ENCODE measurements at places on chromosomes 13 and 19. TPM values are rescaled to one million over a fixed set of nuclear protein-coding genes. Genes with fewer than 3 reads are reported as not detected.

DNA sequence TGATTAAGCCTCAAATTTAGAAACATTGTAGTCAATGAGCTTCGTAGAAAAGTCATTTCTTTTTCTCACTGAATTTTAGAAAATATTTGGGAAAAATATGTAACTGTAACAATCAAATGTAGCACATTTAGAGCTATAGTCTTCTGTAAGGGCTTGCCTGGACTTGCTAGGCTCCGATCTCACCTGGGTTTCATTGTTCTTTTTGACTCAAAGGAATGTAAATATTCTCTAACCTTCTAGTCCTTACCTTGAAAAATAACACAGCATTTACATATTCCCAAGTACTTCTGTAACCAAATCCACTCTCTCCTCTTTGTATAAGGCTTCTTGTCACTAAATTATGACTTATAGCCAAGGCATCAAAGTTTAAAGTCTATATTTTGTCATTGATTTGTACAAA lies 2.9 kb upstream of the UFM1 start:
- no peak for DNase-seq

- DNase-seq = no peak
Measured at GRCh38 chr13:30881191-30881651, 24.9 kb upstream of the MEDAG start.

KIR2DL1 gene
- total RNA-seq = not detected

CLC gene
- total RNA-seq = not detected

DNA sequence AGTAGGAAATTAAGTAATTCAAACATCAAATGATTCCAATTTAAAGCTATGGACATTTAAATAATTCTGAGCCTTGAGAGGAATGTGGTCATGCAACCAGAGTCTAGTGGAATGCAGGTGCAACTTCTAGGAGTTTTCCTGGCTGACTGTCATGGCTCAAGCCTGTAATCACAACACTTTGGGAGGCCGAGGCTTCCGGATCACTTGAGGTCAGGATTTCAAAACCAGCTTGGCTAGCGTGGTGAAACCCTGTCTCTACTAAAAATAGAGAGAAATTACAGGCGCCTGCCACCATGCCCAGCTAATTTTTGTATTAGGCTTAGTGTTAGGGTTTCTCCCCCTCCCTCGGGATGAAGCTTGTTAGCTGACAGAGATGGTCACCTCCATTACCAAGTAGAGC lies 6.4 kb downstream of the ZNF808 start:
- DNase-seq = no peak

DNA sequence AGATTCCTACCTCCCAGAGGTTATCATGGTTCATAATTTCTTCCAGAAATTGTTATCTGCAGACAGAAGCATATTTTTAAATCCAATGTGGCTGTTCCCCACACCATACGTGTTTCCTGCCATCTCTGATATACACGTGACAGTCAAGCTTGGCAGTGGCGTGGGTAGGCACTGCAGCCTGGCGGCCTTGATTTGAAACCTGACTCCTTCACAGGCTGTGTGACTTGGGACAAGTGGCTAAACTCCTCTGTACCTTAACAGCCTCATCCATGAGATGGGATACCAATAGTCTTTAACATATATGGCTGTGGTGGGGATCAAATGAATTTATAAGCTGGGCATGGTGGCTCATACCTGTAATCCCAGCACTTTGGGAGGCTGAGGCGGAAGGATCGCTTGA lies 33.2 kb downstream of the DPF1 start:
- DNase-seq = no peak

DNA sequence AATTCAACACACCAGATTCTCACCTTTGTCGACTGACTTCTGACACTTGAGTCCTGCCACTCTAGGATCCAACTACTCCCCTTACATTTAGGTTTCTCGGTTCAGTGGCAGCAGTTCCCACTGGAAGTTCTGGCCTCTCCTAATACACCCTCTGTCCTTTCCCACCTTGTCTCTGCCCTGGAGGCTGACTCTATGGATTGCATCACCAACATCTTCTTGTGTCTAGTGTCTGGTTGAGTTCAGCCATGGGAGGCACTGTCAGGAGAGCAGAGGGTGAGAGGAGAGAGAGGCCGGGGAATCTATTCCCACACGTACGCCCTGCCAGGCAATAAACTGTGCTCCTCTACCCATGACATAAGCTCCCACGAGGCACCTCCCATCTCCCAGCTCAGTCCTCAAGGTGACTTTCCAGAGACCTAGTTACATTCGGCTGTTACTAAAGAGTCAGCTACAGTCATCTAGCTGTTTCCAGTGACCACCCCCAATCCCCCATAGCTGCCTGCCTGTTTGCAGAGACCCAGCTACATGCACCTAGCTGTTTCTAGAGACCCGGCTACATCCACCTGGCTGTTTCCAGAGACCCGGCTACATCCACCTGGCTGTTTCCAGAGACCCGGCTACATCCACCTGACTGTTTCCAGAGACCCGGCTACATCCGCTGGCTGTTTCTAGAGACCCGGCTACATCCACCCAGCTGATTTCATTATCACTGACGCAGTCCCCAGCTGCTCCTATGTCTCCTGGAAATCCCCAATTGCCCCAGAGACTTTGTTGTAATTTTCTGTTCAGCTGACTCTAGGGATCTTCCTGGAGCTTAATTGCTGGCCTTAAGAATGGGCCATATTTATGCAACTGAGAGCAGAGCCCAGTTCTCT lies 8.1 kb upstream of the LILRB4 start:
- no peak for DNase-seq

KLK3 gene
- total RNA-seq = 4.8 TPM

- no peak for DNase-seq
Measured at GRCh38 chr19:47230921-47231214, at the start of gene BBC3. BBC3 (minus strand) TSS chr19:47231199; CDS start chr19:47228431, 2,768 bp downstream.

MIDN gene
- total RNA-seq = 251 TPM

PRODH2 gene
- not detected for total RNA-seq

DNA sequence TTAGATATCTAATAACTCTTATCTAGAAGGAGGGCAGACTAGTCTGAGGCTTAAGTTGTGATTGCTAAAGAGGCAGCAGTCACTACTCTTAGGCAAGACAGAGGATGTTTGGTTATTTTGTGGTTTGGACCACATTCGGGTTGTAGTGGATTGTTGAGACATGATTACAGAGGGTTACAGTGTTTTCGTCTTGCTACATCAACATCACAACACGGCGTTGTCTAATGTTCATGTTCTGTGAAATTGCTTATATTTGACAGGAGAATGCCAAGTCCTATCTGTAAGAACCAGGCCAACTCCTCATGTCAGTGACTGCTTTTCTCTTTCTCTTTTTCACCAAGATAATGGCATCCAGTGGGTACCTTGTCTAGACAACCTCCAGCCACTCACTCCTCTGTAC lies 16.8 kb upstream of the TM9SF2 start:
- DNase-seq = no peak

SIGLEC8 gene
- total RNA-seq = 0.46 TPM

GRCh38 chr13:35729926-35730627 lies 253.6 kb upstream of the MAB21L1 start:
- DNase-seq = no peak

GRCh38 chr13:59064042-59064441 lies 1099.7 kb downstream of the DIAPH3 start:
- DNase-seq = no peak

- DNase-seq = no peak
Measured at GRCh38 chr13:39835253-39835652, 179.8 kb downstream of the COG6 start.

- DNase-seq = no peak
Measured at GRCh38 chr13:80973721-80974120, 632.8 kb upstream of the SPRY2 start.

DNA sequence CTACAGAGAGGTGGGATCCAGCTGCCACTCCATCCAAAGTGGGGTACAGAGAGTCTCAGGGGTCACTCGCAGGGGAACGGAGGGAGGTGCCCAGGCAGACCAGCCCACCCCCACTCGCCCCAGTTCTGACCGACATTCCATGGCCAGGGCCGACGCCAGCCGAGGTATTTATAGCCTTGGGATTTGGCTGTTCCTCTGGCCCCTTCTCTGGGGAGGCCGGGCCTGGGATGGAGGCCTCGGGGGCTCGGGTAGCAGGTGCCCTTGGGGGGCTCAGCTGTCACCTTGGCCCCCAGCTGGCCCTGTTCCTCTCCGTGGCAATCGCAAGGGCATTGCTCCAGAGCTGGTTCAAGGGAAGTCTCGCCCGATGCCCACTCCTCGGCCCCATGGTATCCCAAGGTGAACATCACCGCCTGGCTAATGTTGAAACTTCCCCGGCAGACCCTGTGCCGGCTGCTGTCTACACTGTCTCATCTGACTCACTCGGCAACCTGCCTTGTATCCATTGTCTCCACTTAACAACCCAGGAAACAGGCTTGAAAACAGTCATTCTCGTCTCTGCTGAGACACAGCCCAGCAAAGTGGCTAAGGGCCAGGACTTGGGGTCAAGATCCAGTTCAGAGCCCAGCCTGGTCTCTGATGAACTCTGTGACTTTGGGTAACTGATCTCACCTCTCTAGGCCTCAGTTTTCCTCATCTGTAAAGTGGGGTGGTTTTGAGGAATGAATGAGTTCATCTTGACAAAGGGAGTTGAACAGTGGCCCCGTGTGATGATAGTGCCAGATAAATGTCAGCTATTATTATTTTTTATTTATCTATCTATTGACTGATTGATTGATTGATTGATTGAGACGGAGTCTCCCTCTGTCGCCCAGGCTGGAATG lies 9.7 kb downstream of the PRKACA start:
- no peak for DNase-seq

LRRC25 gene
- total RNA-seq = 2.1 TPM
